ENCODE measurements at places on chromosomes 16 and 17.

DNA sequence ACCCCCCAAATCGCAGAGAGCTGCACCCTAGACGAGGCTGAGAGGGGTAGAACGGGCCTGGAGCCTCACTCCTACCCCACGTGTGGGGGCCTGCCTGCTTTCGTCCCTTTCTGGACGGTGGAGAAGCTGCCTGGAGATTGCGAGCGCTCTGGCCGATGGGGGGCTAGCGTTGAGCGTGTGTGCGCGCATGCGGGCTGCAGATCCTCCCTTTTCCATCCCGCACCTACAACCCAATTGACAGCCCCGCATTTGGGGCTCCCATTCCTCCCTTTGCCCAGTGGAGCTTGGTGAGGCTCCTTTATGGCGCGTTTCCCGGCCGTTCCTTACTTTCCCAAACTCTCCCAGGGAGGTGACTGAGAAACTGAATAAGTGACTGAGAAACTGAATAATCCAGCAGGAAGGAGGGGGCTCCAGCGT is 907 bp upstream of the ESRP2 start:
- no peak for DNase-seq

DNA sequence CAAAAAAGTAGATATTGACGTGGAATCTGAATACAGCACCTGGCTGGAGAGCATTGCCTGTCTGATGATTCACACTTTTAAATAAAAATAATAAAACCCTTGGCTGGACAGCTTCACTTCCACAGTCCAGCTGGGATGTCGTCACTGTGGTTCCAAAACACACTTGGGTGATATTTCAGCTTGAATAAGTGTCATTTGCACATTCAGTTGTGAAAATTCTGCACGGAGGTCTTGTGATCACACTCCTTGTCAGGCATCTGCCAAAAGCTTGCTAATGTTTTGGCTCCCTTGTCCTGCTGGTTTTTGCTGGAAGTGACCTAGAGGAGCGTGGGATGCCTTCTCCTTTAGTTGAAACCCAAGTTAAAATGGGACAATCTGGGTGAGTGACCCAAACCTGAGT is 60.7 kb downstream of the PCTP start:
- DNase-seq: no peak

DNA sequence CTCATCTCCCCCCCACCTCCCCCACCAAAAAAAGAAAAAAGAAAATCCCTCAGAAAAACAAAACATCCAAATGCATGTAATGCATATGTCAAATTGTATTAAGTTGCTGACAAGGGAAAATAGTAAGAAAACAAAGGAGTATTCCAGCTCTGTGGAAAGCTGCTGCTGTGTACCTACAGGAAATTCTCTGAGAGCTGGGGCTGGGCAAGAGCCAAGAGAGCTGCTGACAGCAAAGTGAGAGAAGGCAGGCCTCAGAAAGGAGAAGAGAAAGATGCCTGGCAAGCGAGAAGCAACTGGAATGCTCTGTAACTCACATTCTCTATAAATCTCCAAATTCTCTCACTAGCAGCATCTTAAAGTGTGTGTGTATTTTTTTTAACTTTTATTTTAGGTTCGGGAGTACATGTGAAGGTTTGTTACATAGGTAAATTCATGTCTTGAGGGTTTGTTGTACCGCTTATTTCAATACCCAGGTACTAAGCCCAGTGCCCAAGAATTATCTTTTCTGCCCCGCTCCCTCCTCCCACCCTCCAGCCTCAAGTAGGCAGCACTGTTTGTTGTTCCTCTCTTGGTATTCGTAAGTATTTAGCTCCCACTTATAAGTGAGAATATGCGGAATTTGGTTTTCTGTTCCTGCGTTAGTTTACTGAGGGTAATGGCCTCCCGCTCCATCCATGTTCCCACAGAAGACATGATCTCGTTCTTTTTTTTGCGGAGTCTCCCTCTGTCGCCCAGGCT is 24.4 kb downstream of the CNTROB start:
- no peak for DNase-seq

DNA sequence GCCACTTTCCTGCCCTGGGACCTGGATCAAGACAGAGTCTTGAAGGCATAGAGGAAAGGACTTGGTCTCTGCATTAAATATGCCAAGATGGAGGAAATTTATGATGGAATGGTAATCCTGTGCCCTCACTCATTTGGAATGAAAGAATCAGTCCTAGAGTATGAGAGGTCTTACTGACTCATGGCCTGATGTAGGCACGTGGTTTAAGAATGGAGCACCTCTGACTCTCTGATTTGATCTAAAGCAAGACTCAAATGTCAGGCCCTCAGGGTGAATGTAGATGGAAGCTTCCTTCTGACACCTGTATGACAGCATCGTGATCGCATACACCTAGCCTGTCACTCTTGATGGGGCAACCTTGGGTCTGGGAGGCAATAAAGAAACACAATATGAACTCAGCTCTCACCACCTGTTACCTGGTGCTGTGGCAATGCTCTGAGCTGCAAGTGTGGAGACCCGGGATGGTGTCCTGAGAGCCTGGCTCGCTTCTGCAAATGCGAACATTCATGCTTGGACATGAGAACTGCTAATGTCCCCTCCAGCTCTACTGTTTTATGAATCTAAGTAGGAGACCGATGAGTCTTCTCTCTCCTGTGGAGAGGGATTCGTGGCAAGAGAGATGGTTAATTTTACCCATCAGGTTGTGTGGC is 229.9 kb downstream of the ABCC12 start:
- DNase-seq: no peak

- no peak for DNase-seq
Measured at GRCh38 chr17:70270554-70270953, 101.2 kb downstream of the KCNJ2 start.

- no peak for DNase-seq
Measured at GRCh38 chr17:73237714-73238113, 24.0 kb downstream of the CPSF4L start.

- DNase-seq: no peak
Measured at GRCh38 chr16:49742428-49743202, 113.3 kb downstream of the ZNF423 start.

DNA sequence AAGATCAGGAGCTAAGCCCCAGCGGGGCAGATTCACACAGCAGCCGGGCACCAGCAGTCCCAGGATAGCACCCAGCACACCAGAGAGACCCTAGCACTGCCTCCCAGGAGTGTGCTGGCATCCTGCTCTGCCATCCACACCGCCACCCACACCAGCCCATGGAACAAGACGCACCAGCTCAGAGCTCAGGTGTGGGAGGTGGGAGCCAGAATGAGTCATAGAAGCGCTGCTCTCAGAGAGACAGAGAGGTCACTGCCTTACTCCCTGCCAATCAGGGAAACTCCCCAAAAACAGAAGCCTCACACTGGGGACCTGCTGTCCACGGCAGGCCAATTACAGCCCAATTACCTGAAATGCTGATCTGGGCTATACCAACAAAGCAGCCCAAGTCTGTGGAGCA is 64.9 kb downstream of the CDYL2 start:
- DNase-seq: no peak

DNA sequence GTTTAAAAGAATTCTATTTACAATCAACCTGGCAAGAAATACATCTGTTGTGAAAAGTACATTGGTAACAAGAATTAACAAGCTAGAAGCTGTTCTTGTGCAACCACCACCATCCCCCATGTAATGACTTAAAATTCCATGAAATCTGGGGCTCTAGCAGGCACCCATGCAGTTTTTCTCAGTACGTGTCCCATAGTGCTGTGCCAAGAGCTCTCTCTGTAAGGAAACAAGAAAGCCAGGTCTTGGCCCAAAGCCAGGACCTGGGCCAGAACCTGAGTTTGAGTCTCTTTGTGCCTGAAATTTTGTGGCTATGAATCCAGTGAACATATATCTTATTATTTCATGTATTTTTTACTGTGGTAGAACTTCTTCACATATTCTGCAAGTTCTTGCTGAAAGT is 46.6 kb downstream of the NUP93 start:
- DNase-seq: peak; percentile 13

DNA sequence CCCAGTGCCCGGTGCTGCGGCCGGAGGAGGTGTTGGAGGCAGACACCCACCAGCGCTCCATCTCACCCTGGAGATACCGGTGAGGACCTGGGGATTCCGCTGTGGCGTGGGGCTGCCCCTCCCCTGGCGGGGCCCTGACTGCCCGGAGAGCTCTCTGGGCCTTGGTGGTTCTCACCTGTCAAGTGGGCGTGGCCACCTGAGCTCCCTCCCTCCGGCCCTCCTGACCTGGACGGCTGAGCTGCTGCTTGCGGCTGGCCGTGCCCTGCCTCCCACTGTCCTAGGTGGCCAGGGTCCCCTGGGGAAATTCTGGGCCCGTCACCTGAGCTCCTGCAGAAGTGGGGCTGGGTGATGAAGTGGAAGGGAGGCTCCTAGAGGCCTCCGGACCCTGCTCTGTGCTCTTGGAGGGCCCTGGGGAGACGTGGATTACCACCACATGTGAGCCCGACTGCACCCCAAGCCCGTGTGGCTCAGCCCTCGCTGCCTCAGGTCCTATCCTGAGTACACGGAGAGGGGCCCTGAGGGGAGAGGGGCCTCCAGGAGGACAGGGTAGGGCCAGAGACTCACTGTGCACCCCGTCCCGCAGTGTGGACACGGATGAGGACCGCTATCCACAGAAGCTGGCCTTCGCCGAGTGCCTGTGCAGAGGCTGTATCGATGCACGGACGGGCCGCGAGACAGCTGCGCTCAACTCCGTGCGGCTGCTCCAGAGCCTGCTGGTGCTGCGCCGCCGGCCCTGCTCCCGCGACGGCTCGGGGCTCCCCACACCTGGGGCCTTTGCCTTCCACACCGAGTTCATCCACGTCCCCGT is 1.1 kb downstream of the IL17C start:
- peak; percentile 16 for DNase-seq

- DNase-seq: peak; percentile 52
Measured at GRCh38 chr16:68328151-68328859, 17.5 kb downstream of the PRMT7 start.

DNA sequence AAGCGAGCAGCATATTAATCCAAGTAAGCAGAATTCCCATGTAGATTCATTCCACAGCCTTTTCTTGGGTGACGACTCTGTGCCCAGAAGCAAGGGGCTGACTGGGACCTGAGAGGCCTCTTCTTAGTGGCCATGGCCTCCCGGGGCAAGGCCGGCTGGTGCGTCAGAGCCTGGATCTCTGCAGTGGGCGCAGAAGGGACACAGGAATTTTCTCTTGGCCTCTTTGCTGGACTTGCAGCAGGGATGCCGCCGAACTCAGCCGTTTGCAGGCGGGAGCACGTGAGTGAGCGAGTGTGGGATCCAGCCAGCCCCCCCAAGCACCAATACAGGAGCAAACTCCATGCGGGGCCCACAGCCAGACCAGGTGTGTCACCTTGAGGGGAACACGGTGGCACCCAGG is 151.8 kb downstream of the RPTOR start:
- DNase-seq: no peak

DNA sequence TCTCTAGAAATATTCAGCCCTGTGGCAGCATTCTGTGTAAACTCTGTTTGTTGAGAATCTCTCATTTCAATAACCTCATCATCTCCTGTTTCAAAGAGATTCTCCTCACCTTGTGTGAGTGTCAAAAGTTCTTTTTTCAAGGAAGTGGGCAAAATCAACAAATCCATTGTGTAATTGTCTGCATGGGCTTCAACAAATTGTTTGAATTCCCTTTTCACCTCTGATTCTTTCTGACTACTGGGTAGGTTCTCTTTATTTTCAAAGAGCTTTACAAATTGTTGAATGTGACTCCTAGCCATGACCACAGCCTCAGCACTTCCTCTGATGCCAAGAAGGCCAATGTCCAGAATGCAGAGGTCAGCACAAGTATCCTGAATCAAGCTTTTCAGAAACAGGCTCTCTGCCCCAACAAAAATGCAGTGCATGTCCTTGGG is 48.0 kb downstream of the N4BP1 start:
- no peak for DNase-seq

DNA sequence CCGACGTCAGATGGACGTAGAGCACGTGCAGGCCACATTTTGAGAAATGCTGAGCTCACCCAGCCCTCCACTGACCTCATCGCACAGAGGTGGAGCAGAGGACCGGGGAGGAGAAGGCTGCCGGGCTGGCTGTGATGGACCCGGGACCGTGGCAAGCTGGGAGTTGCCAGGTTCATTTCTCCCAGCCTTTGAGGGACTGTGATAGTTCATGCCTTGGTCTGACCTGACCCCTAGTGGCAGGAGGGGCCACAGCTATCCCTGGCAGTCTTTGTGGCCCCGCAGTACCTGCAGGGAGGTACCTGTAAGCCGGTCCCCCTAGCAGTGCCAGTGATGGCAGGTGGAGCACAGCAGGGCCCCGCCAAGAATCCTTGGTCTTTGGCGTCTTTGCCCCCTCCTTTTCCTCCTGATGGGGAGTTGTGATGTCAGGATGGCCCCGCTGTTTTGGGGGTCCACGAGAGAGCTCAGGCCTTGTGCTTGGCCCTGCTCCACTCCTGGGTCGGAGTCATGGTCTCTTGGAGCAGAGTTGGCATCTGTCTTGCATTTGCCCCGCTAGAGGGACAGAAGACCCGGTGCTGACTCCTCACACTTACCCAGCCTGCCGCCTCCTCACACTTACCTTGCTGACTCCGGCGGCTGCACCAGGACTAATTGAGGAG is 50.4 kb downstream of the OR1D5 start:
- DNase-seq: peak; percentile 14

DNA sequence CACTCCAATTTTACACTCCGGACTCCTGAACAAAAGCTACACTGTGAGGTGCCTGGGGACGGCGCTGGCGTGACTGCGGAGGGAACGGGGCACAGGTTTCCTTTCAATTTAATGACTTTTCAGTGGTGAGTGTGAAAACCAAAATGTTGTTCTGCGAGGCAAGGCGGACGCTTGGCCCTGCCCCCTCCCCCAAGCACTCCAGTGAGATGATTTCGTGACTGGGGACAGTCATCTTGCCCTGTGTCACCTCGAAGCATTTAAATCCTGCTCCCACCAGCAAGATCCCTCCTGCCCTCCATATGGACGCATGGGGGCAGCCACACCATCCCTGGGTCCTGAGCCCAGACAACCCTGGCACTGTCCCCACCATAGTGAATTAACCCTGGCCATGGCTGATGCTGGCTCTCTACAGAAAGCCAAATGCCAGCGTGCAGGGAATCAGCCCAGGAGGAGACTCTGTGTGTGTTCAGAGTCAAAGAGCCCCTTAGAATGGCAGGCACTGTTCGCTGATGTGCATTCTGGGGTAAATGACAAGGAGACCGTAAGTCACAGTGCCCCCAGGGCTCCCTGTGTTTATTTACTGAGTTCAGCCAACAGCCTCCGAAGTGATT is 41.0 kb downstream of the C16orf95 start:
- DNase-seq: no peak

- no peak for DNase-seq
Measured at GRCh38 chr17:8994319-8994718, 27.0 kb upstream of the NTN1 start.

Measured in NCI-H2029 (cell line).